Testis (tissue), 5 donors: ENCODE measurements at places on chromosomes 2 and 18. TPM values are rescaled to one million over a fixed set of nuclear protein-coding genes. Genes with fewer than 3 reads are reported as not detected.

GRCh38 chr2:194103941-194104659 is 1552.9 kb upstream of the SLC39A10 start:
- DNase-seq = no peak
- no peaks in the 10 kb centered on the region for H3K4me1 ChIP-seq
- no peaks in the 10 kb centered on the region for H3K27me3 ChIP-seq
- no peak overlapping the region for H3K27ac ChIP-seq
- no peak overlapping the region for H3K4me3 ChIP-seq
- no peaks in the 10 kb centered on the region for H3K36me3 ChIP-seq

Gene TUBA3E
- 129 TPM for total RNA-seq

- no peak overlapping the region for H3K4me3 ChIP-seq
- no peaks in the 10 kb centered on the region for H3K27me3 ChIP-seq
- H3K4me1 ChIP-seq = no peaks in the 10 kb centered on the region
- DNase-seq = no peak
- no peaks in the 10 kb centered on the region for H3K36me3 ChIP-seq
Measured at GRCh38 chr2:194182888-194183287, 1474.1 kb upstream of the SLC39A10 start.

DNA sequence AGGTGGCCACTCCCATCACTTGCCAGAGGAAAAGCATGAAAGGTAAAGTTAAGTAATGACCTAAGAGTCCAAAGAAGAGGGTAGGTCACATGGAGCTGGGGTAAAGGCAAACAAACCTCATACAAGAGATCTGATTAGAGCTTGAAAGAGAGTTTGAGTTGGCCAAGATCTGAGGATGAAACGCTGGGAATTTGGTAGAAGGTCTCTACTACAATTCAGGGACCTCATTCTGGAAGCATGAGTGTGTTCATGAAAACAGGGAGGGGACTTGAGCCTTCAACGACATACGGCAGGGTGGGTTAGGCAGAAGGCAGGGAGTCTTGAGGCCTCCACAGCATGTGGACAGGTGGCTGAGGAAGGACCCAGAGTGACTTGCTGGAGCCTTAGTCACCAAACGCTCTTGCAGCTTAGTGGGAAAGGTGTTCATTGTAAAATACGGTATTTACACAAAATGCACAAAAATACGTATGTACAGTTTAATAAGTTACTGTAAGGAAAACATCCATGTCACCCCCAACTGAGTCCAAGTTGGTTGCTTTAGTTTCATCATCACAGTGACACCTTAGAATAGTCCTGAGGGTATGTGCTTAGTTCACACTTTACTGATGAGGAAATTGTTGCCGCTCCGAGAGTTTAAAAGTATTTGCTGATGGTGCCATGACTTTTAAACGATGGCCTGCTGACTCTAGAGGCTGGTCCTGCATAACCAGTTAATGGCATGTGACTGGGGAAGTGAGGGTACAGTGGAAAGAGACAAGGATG is 5.0 kb upstream of the FARP2 start:
- H3K36me3 ChIP-seq = no peaks in the 10 kb centered on the region
- peaks cover 7% of the 10 kb centered on the region for H3K4me1 ChIP-seq
- DNase-seq = no peak
- H3K27me3 ChIP-seq = no peaks in the 10 kb centered on the region
- H3K27ac ChIP-seq = no peak overlapping the region

Gene PARD6G
- total RNA-seq = 7.5 TPM

- H3K27ac ChIP-seq = no peak overlapping the region
- no peak for DNase-seq
- H3K4me1 ChIP-seq = no peaks in the 10 kb centered on the region
- H3K4me3 ChIP-seq = no peak overlapping the region
- H3K27me3 ChIP-seq = no peaks in the 10 kb centered on the region
- H3K36me3 ChIP-seq = no peaks in the 10 kb centered on the region
Measured at GRCh38 chr2:155190342-155190741, 491.8 kb downstream of the KCNJ3 start.

DNA sequence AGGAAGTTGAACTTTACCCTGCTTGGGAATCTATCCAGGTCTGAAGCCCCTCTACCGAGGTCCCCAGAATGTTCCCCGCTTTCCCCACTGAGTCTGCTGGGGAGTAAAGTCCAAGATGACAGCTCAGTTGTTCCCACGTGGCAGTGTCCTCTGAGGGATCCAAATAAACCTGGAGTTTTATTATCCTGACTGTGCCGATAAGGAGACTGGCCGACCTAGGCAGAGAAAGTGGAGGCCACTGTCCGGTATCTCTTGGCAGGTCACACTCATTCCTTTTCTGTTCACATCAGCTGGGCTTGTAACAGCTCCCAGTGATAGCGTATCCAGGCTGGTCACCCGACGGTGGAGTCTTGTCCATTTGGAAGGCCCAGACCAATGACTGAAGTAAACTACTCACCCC is 27.5 kb upstream of the C18orf32 start:
- H3K4me1 ChIP-seq = no peaks in the 10 kb centered on the region
- DNase-seq = peak; percentile 60
- no peaks in the 10 kb centered on the region for H3K36me3 ChIP-seq

Gene LHCGR
- total RNA-seq = 1.5 TPM

Gene SPC25
- 3.7 TPM for total RNA-seq

DNA sequence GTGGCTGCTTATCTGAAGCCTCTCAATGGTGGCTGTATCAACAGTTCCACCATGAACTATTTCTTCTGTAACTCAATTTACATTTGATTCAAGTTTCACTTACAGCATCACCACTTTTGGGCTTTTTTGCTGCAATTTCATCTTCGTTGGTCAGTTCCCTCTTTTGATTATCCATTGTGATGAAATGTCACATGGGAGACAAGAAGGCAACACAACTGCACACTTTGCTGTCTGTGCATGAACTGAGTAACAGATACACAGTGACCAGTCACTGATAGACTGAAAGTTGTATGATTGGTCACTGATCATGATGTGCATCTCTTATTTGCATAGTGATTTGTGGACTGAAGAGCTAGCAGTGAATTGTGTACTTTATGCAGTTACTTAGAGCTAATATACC is 130.7 kb upstream of the RNF152 start:
- H3K4me1 ChIP-seq = no peaks in the 10 kb centered on the region
- H3K27ac ChIP-seq = no peak overlapping the region
- H3K36me3 ChIP-seq = no peaks in the 10 kb centered on the region
- H3K27me3 ChIP-seq = no peaks in the 10 kb centered on the region
- no peak overlapping the region for H3K4me3 ChIP-seq
- no peak for DNase-seq

DNA sequence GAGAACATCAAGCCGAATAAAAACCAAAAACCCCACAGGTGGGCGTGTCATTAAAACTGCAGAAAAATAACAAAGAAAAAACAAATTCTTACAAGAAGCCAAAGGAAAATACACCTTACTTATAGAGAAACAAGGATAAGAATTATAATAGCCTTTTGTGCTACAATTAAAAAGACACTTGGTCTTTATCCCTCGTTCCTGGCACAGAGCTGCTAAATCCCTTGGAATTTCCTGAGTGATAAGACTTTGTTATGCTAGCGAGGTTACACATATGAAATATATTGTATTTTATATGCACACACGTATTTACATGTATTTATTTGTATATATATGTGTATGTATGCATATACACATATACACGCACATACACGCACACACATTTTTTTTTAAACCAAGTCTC is 325.3 kb upstream of the TFPI start:
- H3K4me1 ChIP-seq = no peaks in the 10 kb centered on the region
- no peak overlapping the region for H3K4me3 ChIP-seq
- DNase-seq = no peak
- no peaks in the 10 kb centered on the region for H3K27me3 ChIP-seq
- H3K36me3 ChIP-seq = no peaks in the 10 kb centered on the region

Gene CABYR
- 451 TPM for total RNA-seq

Gene RMC1
- total RNA-seq = 33.5 TPM

- H3K4me3 ChIP-seq = no peak within 1 kb of the TSS
- no peaks in the 10 kb centered on the region for H3K4me1 ChIP-seq
- no peak within 1 kb of the TSS for H3K27ac ChIP-seq
- H3K36me3 ChIP-seq = no peaks in the 10 kb centered on the region
- no peaks in the 10 kb centered on the region for H3K27me3 ChIP-seq
- no peak for DNase-seq
Measured at GRCh38 chr18:46657115-46657955, at the start of gene LOXHD1. Gene LOXHD1, minus strand, starts transcription at chr18:46657220. Its CDS starts 187 bp downstream, at chr18:46657033.

- H3K4me3 ChIP-seq = no peak overlapping the region
- H3K36me3 ChIP-seq = no peaks in the 10 kb centered on the region
- DNase-seq = peak; percentile 71
- H3K27me3 ChIP-seq = no peaks in the 10 kb centered on the region
- H3K27ac ChIP-seq = no peak overlapping the region
Measured at GRCh38 chr2:44016282-44016681, 20.5 kb upstream of the LRPPRC start.

DNA sequence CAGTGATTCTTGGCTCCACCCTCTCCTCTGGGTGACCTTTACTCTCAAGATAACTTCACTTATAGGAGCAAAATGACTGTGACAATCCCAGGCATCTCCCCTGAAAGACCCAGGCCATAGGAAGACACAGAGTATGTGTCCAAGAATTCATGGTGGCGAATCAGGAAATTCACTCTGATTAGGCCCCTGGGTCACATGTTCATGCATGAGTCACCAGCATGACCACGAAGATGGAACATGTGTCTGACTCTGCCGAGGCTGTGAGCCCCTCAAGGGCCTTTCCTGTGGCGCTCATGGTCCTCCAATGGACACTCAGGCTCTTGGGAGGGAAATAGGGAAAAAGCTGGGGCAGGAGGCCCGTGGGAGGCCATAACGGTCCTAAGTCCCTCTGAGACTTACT is 74.0 kb upstream of the TEX51 start:
- H3K27me3 ChIP-seq = no peaks in the 10 kb centered on the region
- DNase-seq = no peak
- no peak overlapping the region for H3K27ac ChIP-seq
- H3K36me3 ChIP-seq = no peaks in the 10 kb centered on the region
- H3K4me1 ChIP-seq = no peaks in the 10 kb centered on the region

DNA sequence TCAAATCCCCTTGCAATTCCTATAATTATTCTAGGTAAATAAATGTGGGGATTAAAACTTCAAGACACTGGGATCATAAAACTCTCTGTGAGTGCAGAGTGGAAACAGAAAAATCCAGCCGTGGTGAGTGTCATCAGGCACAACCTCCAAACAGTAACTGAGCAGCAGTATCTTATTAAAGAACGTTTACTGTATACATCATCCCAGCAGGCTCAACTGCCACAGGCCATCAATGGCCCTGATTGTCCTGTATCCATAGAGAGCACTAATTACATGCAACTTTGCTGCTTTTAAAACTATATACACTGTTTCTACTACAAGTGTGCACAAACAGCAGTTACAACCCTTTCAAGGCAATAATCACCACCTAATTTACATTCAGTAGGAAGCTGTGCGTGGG is 23.9 kb downstream of the GAREM1 start:
- H3K27me3 ChIP-seq = no peaks in the 10 kb centered on the region
- H3K4me3 ChIP-seq = no peak overlapping the region
- DNase-seq = no peak
- no peaks in the 10 kb centered on the region for H3K4me1 ChIP-seq

DNA sequence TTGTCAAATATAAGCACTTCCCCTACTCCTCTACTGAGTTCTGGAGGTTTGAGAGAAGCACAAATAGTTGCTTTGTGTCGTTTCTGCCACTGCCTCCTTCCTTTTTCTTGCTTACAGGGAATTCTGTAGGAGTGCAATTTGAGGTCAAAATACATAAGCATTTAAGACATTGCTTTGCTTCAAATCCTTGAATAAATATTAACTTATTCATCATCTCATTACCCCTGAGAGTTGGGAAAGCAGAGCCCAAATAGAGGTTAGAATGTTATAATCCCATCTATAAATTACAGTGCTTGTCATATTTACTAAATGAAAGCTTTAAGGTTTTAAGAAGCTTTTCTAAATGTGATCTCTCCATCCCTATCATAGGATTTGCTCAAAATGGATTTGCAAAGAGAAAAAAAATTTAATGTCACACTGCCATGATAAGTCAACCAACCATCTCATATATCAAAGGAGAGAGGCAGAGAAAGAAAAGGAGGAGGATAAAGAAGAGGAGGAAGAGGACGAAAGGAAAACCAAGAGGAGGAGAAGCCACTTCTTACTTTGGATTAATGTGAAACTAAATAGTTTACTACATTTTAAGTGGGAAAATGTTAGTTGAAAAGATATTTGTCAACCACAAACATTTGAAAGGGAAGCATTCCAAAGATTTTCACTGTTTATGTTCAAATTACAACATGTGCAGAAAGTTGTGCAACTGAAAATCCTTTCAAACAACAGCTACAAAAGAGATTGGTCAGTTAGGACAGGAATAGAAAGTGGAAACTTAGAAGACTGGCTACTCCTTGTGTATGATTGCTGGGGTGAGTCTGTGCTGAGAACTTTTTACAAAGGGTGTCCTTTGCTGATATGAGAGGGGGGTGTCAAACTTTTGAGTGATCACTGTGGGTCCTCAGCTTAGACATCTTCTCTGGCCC is 277.3 kb upstream of the FN1 start:
- H3K4me1 ChIP-seq = peaks cover 4% of the 10 kb centered on the region
- H3K4me3 ChIP-seq = no peak overlapping the region
- no peak for DNase-seq
- H3K27ac ChIP-seq = no peak overlapping the region
- H3K36me3 ChIP-seq = no peaks in the 10 kb centered on the region

DNA sequence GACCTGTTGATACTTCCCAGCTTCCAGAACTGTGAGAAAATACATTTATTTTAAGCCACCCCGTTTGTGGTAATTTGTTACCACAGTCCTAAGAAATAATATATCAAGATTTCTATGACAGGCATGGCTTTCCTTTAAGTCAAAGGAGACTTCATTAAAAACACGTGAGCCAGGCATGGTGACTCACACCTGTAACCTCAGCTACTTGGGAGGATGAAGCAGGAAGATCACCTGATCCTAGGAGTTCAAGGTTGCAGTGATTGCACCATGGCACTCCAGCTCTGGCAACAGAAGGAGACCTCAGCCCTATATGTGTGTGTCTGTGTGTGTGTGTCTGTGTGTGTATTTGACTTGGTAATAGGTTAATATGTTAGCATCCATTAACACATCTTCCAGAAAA is 69.8 kb upstream of the SCN7A start:
- H3K27ac ChIP-seq = no peak overlapping the region
- H3K4me3 ChIP-seq = no peak overlapping the region
- no peaks in the 10 kb centered on the region for H3K36me3 ChIP-seq

DNA sequence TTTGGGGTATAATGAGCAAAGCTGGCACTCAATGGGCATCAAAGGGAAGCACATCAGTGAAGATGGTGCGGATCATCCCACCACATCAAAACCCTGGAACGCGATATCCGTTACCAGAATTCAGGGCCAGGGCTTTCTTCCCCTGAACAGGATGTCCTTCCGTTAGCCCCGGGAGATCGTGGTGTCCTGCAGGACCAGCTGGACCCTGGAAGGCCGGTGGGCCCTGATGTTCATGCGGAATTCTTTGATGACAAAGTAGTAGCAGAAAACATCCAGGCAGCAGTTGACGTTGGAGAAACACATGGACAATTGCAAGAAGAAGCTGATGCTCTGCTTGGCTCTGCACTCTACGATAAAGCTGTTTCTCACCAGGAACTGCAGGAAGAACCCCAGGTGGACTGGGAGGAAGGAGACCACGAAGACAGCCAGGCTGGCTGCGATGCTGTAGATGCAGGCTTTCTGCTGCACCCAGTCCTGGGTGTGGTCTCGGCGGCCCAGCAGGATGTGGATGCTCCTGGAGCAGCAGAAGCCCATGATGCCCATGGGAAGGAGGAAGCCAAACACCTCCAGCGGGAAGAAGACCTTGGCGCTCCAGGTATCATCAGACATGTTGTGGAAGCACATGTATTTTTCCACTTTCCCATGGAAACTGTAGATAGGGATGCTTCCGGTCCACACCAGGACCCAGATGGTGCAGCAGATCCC is 15.0 kb downstream of the GPR55 start:
- H3K4me1 ChIP-seq = no peaks in the 10 kb centered on the region
- no peaks in the 10 kb centered on the region for H3K27me3 ChIP-seq
- DNase-seq = no peak
- no peaks in the 10 kb centered on the region for H3K36me3 ChIP-seq
- no peak overlapping the region for H3K4me3 ChIP-seq
- no peak overlapping the region for H3K27ac ChIP-seq
